CD4-positive, CD25-positive, alpha-beta regulatory T cell (primary cell): ENCODE measurements at places on chromosomes 1 and 21.

DNA sequence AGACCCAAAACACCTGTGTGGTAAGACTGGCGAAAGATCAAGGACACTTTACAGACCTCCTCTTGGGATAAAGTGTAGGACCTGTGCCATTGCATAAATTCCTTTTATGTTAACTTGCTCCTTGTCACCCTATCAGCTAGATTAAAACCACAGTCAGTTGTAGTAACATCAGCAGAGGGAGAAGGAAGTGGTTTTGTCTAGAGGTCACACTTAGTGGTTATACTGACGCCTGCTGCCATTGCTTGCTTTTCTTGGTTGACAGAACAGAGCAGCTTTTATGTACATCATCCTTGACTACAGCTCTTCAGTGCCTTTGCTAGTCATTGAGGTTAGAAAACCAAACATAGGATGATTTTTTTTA is 101.4 kb downstream of the PBX1 start:
- DNase-seq: peak; percentile 5

DNA sequence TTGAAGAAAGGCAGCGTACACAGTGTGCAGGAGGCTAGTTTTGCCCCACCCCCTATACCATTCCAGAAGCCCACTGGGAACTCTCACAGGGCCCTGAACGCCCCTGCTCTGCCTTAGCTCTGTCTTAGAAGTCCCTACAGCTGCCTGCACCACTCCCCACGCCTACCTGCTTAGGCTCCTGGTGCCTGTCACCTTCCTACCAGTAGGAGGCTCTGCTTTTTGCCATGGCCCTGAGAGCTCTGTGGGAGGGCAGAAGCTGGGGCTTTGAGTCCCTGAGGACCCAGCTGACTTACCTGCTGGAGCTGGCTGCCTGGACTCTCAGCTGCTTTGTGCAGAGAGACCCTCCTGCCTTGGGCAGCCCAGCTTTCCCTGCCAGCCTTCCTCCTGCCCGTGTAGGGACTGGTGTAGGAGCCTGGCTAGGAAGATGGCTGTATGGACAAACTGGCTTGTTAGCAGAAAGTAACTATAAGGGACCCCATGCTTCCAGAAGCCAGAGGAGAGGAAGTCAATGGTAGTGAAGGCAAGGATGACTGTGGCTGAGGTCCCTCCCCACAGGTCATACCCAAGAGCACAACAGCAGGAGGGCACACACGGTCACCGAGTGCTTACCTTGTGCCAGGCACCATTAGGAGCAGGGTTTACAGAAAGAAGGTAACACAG is 9.8 kb upstream of the CELSR2 start:
- peak; percentile 53 for DNase-seq

GRCh38 chr1:170067253-170067819 is 7.2 kb downstream of the KIFAP3 start:
- no peak for DNase-seq

GRCh38 chr1:62229468-62229867 is 34.8 kb downstream of the L1TD1 start:
- no peak for DNase-seq

GRCh38 chr1:164648636-164649035 is 89.7 kb downstream of the PBX1 start:
- no peak for DNase-seq
